Stimulated activated CD8-positive, alpha-beta memory T cell treated with anti-CD3 and anti-CD28 coated beads, Interleukin-7, amount 100 ng/mL, for 48 hours (primary cell): ENCODE measurements at places on chromosomes 1 and 21.

GRCh38 chr1:173269490-173270230 is 62.5 kb upstream of the TNFSF4 start:
- DNase-seq: no peak

DNA sequence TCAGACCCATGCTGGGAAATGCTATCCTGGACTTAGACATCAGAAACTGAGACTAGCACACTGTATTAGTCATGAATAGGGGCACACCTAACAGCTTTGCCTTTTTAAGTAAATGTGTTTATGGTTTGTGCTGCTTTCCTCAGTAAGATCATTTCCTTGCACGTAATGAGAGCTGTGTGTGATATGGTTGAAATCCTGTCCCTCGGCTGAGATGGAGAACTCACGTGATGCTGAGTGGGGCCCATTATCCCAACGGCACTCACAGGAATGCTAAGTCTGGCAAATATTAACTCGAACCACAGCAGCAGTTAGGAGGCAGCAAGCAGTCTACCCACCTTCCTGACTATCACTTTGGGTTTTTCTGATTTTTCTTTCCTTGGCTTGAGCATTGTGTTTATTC is 38.2 kb downstream of the BCL9 start:
- no peak for DNase-seq

DNA sequence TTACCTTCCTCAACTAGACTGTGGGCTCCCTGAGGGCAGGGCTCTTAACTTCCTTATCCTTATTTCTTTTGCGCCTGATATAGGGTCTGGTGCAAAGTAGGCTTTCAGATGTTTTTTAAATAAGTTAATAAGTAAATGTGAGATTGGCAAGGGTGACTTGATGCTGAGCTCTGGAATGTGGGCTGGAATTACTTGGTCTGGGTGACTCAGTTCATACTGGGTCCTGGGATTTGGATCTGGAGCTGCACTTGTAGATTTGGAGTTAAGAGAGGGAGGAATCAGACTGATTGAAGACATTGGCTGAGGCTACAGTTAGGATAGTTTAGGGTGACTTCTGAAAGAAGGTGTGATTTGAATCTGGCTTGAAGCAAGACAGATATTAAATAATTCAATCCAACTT is 190.9 kb downstream of the GIPC2 start:
- no peak for DNase-seq

GRCh38 chr1:230073371-230074035 is 6.5 kb downstream of the GALNT2 start:
- DNase-seq: no peak

DNA sequence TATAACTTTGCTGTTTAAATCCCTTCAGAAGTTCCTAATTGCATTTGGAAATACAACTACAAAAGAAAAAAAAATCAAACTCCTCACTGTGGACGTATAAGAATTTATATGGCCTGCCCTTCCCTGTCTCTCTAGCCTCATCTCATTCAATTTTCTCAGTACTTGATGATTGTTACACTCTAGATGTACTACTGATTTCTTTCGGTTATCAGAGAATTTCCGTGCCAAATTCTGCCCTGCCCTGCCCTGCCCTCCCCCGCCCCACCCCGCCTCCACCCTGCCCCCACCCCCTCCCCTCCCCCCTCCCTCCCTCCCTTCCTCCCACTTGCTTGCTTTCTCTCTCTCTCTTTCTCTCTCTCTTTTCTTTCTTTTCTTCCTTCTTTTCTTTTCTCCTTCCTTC is 71.7 kb upstream of the MPC2 start:
- no peak for DNase-seq

- no peak for DNase-seq
Measured at GRCh38 chr1:175369696-175370095, 177.1 kb upstream of the KIAA0040 start.

DNA sequence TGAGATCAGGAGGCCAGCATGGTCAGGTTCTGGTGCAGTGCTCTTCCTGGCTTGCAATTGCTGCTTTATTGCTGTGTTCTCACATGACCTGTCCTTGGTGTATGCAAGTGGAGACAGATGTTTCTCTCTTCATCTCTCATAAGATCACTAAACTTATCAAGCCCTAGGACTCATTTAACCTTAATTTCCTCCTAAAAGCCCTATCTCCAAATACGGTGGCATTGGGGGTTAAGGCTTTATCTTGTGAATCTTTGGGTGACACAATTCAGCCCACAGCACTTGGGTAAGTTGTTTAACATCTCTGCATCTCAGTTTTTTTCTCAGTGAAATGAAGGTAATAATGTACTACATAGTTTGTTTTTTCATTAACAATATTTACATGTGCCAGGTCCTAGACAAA is 152.4 kb downstream of the RWDD3 start:
- DNase-seq: no peak

- no peak for DNase-seq
Measured at GRCh38 chr1:43225168-43225567, 44.6 kb upstream of the TMEM125 start.

DNA sequence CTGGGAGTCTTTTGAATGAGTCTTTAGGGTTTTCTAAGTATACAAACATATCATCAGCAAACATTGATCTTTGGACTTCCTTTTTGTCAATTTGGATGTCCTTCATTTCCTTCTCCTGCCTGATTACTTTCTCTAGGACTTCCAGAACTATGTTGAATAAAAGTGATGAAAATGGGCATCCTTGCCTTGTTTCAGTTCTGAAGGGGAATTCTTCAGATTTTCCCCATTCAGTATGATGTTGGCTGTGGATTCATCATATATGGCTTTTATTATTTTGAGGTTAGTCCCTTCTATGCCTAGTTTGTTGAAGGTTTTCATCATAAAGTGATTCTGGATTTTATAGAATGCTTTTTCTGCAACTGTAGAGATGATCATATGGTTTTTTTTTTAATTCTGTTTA is 42.0 kb downstream of the KMO start:
- DNase-seq: no peak

DNA sequence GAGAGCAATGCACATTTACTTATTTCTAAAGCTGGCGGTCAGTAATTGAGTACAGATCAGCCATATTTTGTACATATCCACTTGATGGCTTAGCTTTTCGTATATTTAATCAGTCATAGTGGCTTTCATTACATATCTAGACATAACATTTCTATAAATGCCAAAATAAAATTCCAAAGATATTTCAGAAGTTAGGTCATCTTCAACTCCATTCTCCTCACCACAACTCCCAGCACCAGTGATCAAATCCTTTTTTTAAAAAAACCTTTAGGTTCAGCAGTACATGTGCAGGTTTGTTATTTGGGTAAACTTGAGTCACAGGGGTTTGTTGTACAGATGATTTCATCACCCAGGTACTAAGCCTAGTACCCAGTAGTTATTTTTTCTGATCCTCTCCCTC is 53.9 kb upstream of the GNG4 start:
- DNase-seq: no peak

GRCh38 chr1:220281159-220281574 is 8.9 kb upstream of the RAB3GAP2 start:
- DNase-seq: no peak

GRCh38 chr1:66231217-66231616 is 302.7 kb upstream of the SGIP1 start:
- DNase-seq: no peak

DNA sequence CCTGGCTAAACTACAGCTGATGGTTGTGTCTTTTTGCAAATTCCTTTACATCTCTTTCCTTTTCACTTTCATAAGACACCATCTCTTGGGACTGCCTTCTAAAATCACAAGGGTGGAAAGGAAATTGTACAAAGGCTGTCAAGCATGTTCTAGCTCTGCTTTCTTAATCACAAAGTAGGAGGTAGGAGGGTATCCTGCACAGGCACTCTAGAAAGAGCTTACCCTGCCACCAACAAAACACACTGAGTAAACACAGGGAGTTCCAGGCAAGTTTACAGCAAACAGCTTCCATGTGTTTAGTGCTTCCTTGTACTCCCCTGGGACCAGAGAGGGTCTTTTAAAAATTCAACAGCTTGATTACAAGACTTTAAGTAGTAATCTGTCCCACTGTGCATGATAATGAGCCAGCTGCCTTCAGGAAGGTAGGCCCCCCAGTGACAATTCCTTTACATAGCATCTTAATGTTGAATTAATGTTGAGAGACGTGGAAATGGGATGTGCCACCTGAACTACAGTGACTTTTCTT is 2.4 kb downstream of the PLPP3 start:
- DNase-seq: no peak

GRCh38 chr1:30823627-30823968 is 66.0 kb upstream of the LAPTM5 start:
- no peak for DNase-seq

GRCh38 chr1:97545446-97545845 is 375.4 kb downstream of the DPYD start:
- no peak for DNase-seq

- DNase-seq: no peak
Measured at GRCh38 chr1:86335916-86336315, 60.2 kb downstream of the ODF2L start.

- DNase-seq: no peak
Measured at GRCh38 chr1:18511149-18511873, 30.6 kb downstream of the KLHDC7A start.

GRCh38 chr1:244316407-244316806 is 135.3 kb downstream of the ADSS2 start:
- DNase-seq: no peak
